ENCODE measurements at places on chromosomes 5 and 9.

DNA sequence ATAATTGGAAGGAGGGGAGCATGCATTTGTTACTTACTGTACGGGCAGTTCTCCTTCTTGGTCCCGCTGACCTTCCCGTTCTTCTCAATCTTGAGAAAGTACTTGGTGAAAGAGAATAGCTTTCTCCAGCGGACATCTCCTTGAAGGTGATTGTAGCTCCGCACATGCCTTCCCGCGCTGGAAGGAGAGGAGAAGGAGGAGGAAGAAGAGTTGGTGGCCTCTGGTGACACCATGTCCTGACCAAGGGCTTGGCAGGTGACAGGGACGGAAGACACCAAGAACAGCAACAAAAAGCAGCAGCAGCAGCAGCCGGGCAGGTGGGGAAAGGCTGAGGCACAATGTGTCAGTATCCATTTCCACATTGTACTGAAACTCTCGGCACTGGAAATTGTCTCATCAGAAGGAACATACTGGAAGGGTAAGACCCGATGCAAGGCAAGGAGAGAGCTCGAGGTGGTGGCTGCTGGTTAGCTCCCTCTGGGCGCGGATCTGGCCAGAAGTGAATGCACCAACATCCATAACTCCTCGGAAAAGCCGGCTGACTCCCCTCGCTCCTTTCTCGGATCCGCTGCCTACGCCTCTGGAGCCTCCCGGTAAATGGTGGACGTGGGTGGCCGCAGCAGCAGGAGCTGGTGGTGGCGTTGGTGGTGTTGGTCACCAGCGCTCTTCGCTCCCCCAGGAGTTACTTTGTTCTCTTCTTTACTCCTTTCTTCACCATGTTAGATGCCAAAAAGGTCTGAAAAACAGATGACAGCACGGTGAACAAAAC lies 715 bp downstream of the FGF10 start:
- DNase-seq, result no peak

DNA sequence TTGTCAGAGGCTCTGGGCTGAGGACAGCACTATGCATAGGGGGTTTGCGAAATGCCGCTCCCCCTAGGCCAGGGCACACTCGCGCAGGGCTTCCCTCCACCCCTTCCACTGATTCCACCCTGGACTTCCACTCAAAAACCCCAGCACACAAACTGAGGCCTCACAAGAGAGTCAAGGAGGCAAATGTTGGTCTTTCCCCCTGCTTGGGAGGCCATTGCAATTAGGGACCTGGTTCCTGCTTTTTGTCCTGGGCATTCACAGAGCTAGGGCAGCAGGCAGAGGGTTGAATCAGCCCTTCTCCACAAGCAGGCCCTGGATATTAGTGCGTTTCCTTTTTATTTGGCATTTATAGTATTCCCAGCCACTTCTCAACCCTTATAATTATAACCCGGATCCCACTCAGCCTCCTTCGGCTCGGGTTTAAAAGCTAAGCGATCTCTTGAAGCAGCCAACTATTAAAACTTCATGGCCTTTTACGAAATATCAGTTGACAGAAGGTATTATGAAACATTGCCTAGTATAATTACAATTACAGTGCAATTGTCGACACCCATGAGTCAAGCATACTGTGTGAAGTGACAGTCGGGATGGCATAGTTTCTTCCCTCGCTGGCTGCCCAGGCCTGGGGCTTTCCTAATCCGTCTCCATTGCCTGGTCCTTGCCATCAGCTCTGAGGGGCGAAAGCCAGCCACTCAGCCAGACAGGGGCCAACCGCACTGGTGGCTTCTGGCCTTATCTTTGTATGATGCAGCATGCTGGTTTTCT lies 285.5 kb upstream of the MAP3K1 start:
- no peak for DNase-seq

GRCh38 chr5:172762214-172763119 lies 8.5 kb downstream of the DUSP1 start:
- DNase-seq, result no peak

- DNase-seq, result no peak
Measured at GRCh38 chr5:1943481-1943880, 60.8 kb upstream of the IRX4 start.

DNA sequence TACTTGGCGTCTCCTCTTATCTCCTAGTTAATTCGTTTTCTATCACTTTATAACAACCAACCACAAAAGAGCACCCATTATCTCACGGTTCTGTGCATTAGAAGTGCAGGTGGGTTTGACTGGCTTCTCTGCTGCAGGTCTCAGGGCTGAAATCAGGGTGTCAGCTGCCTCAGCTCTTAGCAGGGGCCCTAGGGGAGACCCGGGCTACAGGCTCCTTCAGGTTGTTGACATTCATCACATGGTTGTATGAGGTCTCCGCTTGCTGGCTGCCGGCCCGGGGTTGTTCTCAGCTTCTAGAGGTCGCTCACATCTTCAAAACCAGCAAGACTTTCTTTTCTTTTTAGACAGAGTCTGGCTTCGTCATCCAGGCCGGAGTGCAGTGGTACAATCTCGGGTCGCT lies 2.9 kb upstream of the ZMYND19 start:
- DNase-seq, result no peak

Data from activated T-helper 1 cell treated with anti-CD3 and anti-CD28 coated beads, Interleukin-2, amount 50 U/mL, for 16 hours (primary cell).